ENCODE measurements at places on chromosomes 12 and 14.
A peak's percentile ranks its signal among the peaks of the same experiment; 100 is the strongest.

DNA sequence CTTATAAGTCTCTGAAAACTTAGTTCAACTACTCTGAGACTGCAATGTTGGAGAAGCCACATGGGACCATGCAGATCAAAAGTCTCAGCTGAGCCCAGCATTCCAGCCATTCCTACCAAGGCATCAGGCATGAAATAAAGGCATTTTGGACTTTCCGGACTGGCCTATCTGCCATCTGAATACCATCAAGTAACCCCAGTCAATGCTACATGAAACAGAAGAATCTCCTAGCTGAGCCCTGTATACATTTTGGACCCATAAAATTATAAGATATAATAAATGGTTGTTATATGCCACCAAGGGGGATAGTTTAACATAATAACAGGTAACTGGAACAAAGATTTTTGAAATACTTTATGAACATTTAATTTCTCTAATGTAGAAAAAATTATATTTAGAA, 9.3 kb upstream of the TMEM260 start:
- DNase-seq = no peak

- DNase-seq = no peak
These were observed 34.7 kb downstream of the GPR19 start for GRCh38 chr12:12661086-12661856.

GRCh38 chr14:97485201-97485600, 688.0 kb downstream of the VRK1 start:
- DNase-seq = no peak

- peak; percentile 18 for DNase-seq
These were observed 615 bp downstream of the CDKN1B start for GRCh38 chr12:12717586-12718380.

DNA sequence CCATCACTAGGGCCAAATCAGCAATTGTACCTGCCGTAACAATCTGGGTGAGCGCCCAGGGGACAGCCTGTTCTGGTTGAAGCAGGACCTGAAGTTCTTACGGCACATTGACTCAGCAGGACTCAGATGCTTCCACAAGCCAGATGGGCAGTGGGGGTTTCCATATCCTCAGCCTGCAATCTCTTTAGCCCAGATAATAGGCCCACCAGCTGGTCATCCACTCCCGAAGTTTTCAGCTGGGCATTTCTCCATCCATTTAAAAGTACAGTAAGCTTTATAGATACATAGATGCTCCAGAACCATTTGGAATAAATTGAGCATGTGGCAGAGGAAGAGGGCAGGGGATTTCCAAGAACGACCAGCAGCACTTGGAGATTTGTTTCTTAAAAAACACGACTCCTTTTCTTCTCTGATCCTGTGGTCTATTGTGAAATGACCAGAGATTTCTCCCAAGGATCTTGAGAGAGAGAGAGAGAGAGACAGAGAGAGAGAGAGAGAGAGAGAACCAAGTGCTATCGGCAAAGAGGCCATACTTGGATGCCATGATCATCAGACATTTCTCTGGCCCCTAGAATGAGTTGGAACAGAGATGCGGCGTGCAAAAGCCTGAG, 74.8 kb upstream of the PLXNC1 start:
- DNase-seq = no peak

DNA sequence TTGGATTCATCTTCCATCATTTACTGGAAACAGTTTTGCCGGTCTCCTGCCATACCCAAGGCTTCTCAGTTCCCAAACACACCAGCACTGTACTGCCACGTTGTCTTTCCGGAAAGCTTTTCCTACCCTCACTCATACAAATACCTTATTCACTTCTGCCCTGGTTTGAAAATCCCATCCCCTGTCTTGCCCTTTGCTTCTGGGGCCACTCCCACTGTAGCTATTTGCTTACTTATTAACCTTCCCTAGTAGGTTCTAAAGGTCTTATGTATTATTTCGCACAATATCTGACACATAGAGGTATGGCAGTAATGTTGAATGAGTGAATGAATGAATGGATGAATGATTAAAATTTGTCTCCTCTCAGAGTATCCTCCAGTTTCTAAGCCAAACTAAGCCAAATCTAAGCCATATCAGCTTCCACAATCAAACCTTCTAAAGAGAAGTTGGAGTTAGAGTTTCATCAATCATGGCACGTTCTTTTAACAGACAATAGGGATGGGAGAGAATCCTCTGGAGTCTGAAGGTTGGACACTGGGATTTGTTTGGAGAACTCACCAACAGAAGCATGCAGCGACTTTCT, 18.6 kb downstream of the TSPAN8 start:
- DNase-seq = no peak

DNA sequence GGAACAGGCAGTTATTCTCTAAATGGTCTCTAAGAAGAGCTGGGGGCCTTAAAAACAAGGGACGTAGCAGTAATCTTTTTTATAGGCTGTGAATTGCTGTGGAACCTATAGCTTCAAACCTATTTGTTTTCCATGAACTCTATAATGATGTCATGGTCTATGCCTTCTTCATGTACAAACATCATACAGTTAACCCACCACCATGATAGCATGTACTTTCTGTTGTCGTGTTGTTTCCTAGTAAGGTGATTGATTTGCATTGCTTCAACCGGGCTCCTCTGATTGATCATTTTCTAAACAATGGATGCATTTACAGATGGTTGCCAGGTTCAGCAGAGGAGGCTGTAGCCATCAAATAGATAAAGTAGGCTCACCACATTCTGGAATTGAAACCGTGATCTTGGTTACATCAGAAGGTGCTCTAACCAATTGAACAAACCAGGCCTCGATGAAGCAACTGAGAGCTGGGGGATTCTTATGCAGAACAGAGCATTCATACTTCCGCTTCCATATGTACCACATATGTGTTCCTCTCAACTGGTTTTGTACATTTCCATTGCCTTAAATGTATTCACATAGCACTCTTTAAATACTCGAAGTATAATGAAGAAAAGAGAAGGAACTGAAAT, 25.6 kb upstream of the PCNX1 start:
- DNase-seq = no peak

DNA sequence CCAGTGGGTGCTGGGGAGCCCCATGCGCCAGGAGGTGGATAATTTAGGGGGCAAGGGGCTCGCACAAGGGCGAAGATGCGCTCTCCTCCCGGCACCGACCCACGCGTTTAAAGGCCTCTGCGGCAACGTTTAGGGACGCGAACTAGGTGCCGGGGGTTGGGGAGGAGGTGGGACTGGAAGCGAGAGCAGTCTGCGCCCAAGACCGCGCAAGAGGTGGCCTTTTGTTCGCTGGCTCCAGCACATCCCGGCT, 1.3 kb downstream of the SLC38A1 start:
- DNase-seq = no peak

GRCh38 chr14:105855893-105856675, 329.7 kb downstream of the TMEM121 start:
- DNase-seq = no peak

DNA sequence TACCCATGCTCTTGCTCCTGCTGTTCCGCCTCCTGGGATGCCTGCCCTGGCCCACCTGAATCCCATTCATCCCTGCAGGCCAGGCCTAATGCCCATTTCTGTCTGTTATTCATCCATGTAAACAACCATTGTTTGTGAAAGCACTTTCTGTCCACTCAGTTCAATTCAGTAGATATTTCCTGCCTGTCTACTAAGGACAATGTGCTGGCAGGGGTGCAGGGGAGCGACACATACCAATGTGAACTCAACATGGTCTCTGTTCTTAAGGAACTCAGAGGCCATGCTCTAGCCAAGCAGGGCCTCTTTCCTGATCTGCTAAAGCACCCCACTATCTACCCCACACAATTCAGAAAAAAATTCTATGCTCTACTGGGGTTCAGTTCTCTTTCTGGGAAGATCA, 88.5 kb upstream of the ZFP36L1 start:
- DNase-seq = no peak

DNA sequence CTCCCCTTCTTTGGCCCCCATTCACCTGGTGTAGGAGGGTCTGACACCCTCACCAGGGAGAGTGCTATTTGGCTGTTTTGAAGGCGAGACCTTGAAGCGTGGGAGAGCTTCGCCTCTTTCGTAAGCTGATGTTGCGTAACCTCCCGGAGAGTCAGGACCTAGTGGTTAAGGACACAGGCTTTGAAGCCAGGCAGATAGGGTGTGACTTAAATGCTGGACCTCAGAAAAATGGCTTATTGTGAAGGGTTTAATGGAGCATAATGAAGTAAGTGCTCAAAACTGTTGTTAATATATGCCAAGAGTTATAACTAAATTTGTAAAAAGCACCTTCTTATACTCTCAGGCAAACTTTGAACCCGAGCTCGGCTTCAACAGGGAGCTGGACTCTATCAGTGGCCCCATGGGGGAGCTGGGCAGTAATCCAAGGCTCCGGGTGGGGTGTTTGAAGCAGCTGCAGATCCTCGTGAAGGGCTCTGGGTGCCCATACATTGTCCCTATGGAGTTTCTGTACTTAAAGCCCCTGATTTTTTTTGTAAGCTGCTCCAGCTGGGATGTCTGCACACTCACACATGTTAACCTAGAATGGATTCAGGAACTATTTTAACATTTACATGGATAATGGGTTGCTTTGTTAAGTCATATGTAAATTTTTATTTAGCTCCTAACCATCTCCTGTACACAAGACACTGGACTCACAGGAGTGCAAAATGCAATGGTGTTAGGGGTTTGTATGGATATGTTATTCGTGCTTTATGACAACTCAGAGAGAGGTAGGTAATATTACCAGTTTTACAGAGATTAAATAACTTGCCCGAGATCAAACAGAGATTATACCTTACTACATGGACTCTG, 26.0 kb downstream of the PPFIBP1 start:
- DNase-seq = no peak

DNA sequence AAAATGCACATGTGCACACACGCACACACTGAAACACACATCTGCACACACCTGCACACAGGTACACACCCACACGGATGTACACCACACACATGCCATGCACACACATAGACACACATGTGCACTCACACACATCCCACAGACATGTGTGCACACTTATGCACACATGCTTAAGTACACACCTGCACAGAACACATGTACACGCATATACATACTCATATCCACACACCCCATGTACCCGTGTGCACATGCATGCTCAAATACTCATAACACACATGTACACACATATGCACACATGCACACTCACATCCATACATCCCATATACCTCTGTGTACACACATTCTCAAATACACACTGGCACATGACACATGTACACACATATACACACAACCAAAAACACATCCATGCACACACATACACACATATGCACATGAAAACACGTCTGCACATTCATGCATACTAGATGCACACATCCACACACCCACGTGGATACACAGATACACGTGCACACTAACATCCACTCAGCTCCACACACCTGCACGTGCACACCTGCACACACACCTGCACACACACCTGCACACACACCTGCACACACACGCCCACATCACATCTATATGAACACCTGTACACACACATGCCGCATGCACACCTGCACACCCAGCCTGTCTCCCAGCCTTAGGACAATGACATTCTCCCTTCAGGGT, 336.7 kb downstream of the ADGRD1 start:
- DNase-seq = no peak

DNA sequence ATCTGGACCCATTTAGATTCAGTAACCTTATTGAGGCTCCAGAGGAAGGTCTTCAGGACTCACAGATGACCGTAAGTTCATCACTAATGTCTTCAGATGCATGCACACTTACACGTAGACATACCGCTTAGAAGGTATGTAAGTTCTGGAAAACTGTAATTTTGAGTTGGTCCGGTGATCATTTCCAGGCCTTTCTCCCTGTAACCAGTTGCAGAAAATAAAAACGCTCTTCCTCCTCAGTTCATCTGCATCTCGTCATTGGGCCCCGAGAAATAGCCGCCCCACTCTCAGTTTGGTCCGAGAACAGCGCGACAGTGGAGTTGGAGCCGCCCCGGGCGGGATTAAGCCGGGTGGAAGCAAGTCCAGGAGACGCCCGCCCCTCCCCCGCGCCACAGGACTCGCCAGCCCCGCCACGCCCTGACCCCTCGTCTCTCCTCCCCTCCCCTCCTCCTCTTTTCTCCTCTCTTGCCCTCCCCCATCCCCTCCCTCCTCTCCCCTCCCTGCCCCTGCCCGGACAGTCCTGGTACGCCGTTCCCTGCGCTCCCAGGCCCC, 83.7 kb downstream of the TNFAIP2 start:
- no peak for DNase-seq

DNA sequence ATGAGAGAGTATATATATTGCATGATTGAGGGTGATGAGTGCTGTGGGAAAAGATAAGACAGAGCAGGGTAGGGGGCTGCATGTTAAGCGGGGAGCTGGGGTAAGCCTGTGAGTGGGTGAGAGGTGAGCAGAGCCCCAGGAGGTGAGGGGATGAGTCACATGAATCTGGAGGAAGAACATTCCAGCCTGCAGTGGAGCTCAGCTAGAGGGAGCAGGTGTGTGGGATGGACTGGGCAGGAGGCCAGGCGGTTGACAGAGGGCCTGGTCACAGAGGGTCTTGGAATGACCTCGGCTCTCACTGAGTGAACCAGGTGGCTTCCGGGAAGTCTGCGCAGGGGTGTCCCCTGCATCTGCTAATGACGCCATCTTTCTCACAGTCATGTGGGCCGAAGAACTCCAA, 44.4 kb downstream of the GIT2 start:
- no peak for DNase-seq

DNA sequence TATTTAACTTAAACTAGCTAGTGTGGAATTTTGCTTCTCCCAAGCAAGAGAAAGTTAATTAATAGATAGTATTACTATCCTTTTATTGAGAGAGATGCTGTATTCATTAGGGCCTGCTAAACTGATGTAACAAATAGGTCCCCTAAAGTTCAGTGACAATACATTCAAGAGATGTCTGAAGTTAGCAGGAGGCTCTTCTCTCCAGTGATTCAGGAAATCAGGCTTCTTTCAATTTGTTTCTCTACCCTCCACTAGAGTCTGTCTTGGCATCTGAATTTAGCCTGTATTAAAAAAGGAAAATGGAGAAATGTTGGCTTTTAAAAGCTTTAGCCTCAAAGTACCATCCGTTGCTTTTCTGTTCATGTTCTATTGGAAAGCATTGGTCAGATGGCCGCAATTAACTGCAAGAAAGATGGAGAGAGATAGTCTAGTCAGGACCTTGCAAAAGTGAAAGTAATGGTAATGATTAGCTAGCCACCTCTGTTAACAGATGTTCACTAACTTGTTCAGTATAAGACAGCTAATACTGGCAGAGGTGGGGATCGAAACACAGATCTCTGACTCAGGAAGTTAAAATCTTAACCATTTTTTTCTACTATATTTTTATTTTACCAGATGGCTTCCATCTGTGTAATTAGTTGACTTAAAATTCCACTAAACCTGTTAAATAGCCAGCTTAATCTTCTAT, 786.8 kb downstream of the TMTC2 start:
- DNase-seq = no peak

DNA sequence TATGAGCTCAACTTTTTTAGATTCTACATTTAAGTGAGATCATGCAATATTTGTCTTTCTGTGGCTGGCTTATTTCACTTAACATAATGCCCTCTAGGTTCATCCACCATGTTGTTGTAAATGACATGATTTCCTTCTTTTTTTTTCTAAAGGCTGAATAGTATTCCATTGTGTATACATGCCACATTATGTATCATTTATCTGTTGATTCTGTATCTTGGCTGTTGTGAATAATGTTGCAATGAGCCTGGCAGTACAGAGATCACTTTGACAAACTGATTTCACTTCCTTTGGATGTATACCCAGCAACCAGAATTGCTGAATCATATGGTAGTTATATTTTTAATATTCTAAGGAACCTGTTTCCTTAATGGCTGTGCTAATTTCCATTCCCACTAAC, 19.1 kb downstream of the FBXW8 start:
- DNase-seq = no peak

GRCh38 chr14:34593740-34594375, 36.1 kb downstream of the SNX6 start:
- DNase-seq = no peak

GRCh38 chr14:36863271-36863670, 201.6 kb downstream of the PAX9 start:
- no peak for DNase-seq

GRCh38 chr14:93969082-93969828, 7.1 kb downstream of the ASB2 start:
- no peak for DNase-seq
